ENCODE measurements at places on chromosomes 5 and 9. TPM values are rescaled to one million over a fixed set of nuclear protein-coding genes. Genes with fewer than 3 reads are reported as not detected.

Gene IL9
- total RNA-seq, result not detected

GRCh38 chr5:159450417-159450816 is 120.1 kb upstream of the IL12B start:
- no peak for DNase-seq

DNA sequence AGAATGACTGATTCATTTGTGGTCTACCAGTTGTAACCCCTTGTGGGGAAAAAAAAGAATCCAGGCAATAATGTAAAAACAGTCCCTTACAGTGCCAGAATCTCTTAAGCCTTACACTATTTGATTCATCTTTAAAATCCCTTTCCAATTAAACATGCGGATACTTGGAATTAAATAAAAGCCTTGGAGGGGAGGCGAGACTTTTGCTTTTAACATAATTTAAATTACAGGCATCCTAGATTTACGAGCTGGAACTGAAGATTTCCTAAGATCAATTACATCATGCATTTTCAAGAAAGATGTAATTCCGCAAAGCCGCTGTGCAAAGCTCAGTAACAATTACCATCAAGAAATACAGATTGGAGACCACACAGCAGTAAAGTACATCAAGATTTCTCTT is 370.2 kb downstream of the MTRR start:
- DNase-seq, result no peak

DNA sequence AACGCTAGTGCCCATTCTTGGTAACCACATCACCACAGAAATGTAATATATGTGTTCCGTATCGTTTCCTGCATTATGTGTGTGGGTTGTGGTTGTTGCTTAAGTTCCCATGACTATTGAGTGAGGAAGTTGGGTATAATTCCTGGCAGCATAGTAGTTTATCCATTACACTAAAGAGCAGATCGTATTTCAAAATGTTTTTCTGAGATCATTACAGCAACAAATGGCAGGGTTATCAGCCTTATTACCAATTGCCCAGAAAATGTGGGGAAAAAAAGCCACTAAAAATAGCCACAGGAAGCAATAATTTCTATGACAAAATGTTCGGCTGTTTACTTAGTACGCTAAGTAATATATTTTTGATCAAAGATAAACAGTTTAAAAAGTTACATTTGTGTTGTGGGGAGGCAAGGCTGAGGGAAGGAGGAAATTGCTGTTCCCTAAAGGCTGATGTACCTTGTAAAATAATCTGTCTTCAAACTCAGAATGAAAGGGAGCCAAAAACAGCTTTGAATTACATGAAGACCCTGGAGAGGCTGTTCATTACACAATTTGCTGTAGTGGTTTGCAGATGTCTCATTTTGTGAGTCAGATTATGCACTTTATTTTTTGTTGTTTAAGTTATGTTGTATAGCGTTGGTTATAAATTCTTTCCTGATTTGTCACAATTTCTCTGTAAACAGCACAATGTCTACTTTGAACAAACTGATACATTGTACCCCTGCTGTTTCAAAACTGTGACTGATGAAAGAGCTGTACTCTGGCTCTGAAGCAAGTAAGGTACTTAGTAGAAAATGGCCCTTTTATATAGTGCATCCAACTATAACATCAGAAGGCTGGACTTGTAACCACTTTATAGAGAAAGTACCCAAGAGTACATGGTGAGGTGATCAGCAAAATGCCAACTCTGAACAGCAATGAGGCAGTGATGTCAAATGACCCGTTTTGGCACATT is 1028.5 kb downstream of the NR2F1-AS1 start:
- no peak for DNase-seq

- DNase-seq, result no peak
Measured at GRCh38 chr9:68719847-68720246, 14.8 kb downstream of the PIP5K1B start.

- no peak for DNase-seq
Measured at GRCh38 chr5:81789033-81789432, 38.1 kb upstream of the SSBP2 start.

Data from pulmonary artery endothelial cell (primary cell).